ENCODE measurements at places on chromosomes 2 and 18.

DNA sequence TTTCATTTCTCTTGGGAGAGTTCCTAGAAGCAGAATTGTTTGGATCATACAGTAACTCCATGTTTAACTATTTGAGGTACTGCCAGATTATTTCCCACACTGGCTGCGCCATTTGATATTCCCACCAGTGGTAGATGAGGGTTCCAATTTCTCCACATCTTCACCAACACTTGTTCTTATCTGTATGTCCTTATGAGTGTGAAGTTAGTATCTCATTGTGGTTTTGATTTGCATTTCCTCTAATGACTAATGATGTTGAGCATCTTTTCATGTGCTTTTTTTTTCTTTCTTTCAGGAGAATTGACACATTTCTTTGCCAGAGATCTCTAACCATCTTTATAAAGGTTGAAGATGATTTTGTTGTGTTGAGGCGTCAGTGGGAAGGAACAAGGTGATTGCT lies 4.1 kb upstream of the MGAT5 start:
- no peak for DNase-seq

GRCh38 chr18:33826151-33826550 lies 248.1 kb downstream of the ASXL3 start:
- DNase-seq = no peak

DNA sequence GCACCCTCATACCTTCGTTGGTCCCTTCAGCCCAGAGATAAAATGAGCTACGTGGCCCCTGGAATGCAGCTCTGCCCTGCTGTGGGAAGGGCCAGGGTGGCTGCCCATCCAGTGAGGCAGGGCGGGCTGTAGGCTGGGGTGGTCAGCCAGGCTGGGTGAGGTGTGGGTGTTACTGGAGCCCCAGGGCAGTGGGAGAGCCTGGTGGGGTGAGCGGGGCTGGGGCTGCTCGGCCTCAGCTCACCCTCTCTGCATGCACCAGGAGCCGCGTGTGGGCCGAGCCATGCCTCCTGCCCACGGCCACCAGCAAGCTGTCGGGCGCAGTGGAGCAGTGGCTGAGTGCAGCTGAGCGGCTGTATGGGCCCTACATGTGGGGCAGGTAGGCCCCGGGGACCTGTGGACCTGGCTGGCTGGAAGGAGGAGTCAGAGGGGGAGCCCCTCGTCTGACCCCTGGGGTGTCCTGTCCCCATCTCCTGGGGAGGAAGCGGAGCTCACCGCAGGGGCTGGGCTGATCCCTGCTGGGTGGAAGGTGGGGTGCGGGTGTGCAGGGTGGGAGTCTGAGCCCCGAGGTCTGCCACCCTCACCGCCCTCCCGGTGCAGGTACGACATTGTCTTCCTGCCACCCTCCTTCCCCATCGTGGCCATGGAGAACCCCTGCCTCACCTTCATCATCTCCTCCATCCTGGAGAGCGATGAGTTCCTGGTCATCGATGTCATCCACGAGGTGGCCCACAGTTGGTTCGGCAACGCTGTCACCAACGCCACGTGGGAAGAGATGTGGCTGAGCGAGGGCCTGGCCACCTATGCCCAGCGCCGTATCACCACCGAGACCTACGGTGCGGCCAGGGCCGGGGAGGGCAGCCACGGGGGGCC lies 5.5 kb downstream of the RNPEPL1 start:
- DNase-seq = peak; percentile 7

DNA sequence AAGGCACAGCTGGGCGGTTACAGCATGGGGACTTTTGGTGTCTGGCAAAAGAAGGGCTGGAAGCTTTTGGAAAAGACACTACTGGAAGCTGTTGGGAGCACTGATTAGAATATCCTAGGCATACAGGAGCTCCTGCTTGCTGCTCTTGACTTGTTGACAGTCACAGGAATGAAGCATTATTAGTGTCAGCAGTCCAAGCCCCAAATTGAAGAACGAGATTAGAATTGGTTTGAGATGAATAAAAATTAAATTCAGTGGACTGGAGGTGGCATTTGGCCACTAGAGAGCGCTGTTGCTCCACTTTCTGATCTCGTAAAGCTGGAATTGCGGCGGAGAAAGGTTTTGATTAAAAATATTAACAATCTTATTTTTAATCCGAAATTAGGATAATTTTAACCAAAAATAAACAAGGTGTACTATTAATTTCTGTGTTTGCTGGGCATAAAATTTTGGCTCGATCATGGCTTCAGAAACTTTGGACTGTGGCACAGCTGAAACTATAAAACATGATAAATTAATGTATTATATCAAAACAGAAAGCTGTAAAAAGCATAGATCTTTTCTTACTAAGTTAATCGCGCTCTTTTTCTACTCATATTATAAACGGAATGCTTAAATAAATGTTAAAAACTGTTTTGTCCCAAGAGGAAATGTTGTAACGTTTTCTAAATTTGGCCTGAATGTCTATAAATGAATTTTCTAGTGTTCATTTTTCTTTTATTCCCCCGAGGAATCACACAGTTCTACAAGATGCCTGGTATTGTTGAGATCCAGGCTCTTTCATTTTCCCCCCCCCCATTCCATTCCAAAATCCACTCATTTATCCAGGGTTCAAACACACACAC lies 2.4 kb upstream of the HOXD8 start:
- peak; percentile 64 for DNase-seq

DNA sequence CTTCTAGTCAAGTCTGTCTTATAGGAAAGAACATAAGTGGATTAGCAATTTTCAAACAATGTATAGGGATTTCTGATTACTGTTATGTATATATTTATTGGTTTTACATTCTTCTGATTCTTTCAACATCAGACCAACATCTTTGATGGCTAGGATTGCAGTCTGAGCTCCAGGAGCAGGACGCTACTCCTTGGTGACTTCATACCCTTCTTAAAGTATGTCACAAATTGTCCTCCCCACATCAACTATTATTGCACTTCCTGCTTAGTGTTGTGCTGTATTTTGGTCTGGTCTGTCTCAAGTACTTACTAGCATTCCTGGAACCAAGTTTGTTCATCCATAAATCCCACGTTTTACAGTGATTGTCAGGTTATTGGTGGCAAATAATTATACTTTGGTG lies 49.0 kb downstream of the MAP2 start:
- no peak for DNase-seq

DNA sequence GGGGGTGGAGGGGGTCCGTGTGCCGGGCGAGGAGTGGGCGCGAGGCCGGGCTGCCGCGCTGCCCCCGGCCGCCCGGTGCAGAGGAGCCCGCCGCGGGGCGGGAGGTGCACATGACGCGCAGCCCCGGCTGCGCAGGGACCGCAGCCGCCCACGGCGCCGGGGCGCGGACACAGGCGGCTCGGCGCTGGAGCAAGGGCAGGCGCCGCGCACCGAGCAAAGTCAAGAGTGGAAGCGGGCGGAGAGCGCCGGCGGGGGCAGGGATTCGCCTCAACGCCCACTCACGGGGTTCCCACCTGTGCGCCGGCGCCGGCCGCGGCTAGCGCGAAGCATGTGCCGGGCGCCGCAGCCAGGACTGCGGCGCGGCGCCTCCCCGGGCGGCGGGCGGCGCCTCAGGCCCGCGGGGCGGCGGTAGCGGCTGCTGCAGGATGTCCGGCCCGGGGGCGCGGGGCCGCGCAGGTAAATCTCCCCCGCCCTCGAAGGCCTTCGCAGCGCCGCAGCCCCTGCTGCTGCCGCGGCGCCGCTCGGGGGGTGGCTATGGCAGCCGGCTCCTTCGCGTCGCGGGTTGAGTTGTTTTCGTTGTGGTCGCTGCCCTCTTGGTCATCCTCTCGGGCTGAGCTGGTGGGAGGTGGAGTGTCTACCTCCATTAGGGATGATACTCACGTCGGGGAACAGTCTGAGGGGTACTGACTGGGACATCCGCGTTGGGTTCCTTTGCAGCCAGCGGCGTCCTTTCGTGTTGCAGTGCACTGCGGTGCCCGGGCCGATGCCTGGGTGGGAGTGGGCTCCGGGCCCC lies 216.3 kb upstream of the DTNA start:
- DNase-seq = peak; percentile 13

DNA sequence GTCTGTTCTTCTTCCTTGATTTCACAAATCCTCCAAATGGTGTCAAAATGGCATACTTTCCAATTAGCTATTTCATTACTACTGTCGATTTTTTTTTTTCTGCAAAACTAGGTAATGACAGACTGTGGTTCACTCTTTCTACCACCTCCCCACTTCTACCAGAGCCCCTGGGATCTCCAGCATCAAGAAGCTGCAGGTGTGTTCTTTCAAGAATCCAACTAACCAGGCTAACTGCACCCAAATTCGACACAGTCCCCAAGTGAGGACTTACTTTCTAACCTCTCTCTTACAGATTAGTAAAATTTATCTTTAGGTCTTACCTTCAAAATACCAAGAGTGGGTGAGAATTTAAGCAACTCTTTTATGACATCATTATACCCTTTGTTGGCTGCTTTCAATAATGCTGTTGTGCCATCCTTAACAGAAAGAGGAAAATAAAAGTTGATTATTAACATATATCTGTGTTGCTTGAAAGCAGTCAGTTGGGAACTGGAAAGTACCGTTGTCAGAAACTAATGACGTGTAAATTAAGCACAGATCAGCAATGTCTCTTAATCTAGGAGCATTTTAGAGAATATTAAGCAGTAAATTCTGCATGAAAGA lies 31.2 kb upstream of the NPC1 start:
- DNase-seq = no peak

- no peak for DNase-seq
These were observed 39.1 kb downstream of the TFCP2L1 start for GRCh38 chr2:121245913-121246312.

DNA sequence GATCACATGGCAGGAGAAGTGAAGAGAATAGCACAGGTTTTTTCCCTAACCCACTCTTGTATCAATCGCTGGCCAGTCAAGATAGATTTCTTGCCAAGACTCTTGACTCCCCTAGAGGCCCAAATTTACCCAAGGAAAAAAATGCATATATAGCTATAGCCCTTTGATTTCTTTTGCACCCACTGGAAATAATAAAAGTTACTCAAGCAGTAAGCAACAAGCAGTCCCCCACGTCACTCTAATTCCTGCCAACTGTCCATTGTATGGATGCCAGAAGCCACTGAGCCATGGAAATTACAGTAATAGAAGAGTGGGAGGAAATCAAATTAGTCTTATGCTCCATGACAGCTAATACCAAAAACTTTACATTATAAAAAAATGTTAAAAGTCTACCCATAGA lies 125.3 kb upstream of the SLC39A10 start:
- peak; percentile 39 for DNase-seq

DNA sequence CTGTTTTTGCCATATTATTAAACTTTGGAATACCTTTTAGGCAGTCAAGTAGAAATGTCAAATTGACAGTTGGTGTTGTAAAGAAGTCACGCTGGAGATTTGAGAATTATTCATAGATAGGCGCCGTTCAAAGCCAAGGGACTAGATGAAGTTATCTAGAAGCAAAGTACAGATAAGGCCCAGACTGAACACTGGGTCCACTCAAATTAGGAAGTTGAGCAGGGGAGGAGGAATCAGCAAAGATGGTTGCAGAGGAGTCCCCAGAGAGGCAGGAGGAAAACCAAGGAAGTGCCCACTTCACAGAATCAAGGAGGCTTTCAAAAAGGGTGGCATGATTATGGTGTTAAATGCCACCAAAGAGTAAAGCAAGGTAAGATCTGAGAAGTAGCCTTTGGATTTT lies 9.6 kb upstream of the ALS2 start:
- DNase-seq = no peak

DNA sequence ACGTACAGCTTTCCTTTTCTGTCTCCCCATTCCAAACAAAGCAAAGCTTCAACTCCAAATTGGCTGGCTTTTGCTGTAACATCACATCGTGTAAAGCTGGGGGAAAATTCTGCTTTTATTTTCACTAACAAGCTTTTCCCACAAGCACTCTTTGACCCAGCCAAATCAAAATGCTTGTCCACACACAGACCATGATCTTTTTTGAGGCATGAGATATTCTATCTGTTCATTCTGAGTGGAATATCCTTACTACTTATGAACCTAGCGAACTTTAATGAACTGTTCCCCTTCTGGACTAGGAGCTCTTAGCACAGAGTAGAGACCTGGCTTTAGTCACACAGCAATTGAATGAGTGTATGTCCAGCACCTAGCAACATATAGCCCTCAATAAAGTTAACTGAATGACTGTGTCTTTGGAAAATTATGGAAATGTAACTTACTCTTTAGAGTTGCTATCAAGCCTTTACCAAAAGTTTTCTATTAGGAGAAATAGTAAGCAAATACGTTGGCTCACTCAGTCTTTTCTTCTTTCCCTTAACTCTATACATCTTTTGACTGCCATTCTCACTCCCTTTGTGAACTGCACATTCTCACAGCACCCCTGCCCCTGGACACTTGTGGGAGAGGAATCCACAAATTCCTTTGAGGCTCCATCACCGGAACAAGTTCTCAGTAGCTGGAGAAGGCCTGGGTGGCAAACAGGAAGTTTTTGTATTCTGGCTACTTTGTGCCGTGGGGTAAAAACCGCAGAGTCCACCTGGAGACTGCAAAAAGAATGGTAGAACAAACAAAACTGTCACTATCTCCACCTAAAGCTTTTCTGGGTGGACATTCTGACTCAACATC lies 1.3 kb upstream of the UBE2E3 start:
- DNase-seq = no peak

Data from BE2C (cell line).